ENCODE measurements at places on chromosomes 4 and X. TPM values are rescaled to one million over a fixed set of nuclear protein-coding genes. Genes with fewer than 3 reads are reported as not detected.

SPANXN2 gene
- not detected for total RNA-seq

DCAF8L2 gene
- total RNA-seq: 0.17 TPM

TMPRSS11E gene
- not detected for total RNA-seq

PDE5A gene
- total RNA-seq: 42.0 TPM

CCDC160 gene
- not detected for total RNA-seq

HERC6 gene
- total RNA-seq: 81.3 TPM

ATG4A gene
- total RNA-seq: 31.2 TPM

VBP1 gene
- 214 TPM for total RNA-seq

KLB gene
- total RNA-seq: not detected

CT47A1 gene
- not detected for total RNA-seq

PRDM5 gene
- 8.6 TPM for total RNA-seq

SPANXA1 gene
- not detected for total RNA-seq

NPNT gene
- 0.07 TPM for total RNA-seq

EFHC2 gene
- total RNA-seq: 3.9 TPM

LRAT gene
- total RNA-seq: not detected

QRFPR gene
- total RNA-seq: not detected

S100P gene
- total RNA-seq: not detected

TMEM192 gene
- total RNA-seq: 20.7 TPM

SPANXN4 gene
- total RNA-seq: not detected

GNRHR gene
- total RNA-seq: not detected

RAB40A gene
- 0.07 TPM for total RNA-seq

OPHN1 gene
- 3.0 TPM for total RNA-seq

DOK7 gene
- 3.1 TPM for total RNA-seq

RNF150 gene
- total RNA-seq: 4.0 TPM

CFAP299 gene
- not detected for total RNA-seq

MAGEA6 gene
- total RNA-seq: 23.7 TPM

CT45A3 gene
- total RNA-seq: not detected

PHOX2B gene
- total RNA-seq: not detected

NLGN4X gene
- 0.15 TPM for total RNA-seq

RTL9 gene
- 0.02 TPM for total RNA-seq

TCEAL3 gene
- 77.7 TPM for total RNA-seq

PPP1R2C gene
- total RNA-seq: not detected

AWAT2 gene
- not detected for total RNA-seq

Measured in M059J (cell line).